NCI-H146 (cell line): ENCODE measurements at places on chromosomes 16 and 17.

DNA sequence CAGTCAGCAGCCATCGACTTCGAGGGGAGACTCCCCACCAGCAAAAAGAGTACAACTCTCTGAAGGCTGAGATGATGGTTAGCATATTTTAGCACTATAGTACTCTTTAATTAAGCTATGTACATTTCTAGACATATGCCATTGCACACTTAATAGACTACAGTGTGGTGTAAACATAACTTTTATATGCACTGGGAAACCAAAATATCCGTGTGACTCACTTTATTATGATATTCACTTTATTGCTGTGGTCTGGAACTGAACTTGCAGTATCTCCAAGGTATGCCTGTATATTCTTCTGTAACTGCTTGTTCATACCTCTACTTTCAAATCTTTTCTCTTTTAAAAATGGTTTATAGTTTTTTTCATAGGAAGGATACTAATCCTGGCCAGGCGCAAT is 11.0 kb upstream of the NXPH3 start:
- no peak for DNase-seq

GRCh38 chr17:48636177-48637018 is 10.2 kb upstream of the HOXB9 start:
- DNase-seq = peak; percentile 80

- no peak for DNase-seq
Measured at GRCh38 chr17:44558334-44558709, 1.0 kb downstream of the FZD2 start.

- DNase-seq = no peak
Measured at GRCh38 chr17:28547096-28547622, 5.3 kb downstream of the UNC119 start.

- no peak for DNase-seq
Measured at GRCh38 chr16:56279132-56279531, 87.8 kb downstream of the GNAO1 start.

DNA sequence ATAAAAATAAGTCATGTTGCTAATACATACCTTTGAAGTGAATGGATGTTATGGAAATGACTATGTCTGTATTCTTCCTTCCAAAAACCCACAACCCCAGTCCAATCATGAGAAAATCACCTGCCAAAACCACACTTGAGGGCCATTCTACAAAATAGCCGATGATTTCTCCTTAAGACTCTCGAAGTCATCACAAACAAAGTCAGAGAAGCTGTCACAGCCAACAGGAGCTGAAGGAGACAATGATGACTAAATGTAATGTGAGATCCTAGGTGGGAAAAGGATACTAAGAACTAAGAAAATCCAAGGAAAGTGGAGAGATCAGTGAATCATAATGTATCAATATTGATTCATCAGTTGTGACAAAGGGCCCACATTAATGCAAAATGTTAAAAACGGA is 432.9 kb upstream of the DYNLRB2 start:
- no peak for DNase-seq

GRCh38 chr16:82954224-82954929 is 327.6 kb downstream of the CDH13 start:
- DNase-seq = no peak

DNA sequence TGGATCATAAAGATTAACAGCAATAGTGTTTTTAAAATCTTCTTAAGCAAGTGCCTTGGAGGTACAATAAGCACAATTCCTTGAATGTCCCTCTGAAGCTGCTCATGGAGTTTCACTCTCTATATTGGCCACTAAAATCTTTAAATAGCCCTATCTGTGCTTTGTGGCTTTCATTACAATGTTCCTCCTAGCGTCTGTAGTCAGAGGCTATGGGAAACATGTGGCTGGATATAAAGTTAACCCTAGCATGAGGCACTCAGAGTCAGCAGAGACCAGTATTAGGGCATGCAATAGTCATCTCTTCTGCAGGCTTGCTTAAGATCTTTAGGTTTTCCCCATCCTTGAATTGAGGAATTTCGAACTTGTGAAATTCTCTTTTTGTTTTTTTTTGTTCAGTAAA is 668.2 kb downstream of the CDH11 start:
- DNase-seq = no peak

DNA sequence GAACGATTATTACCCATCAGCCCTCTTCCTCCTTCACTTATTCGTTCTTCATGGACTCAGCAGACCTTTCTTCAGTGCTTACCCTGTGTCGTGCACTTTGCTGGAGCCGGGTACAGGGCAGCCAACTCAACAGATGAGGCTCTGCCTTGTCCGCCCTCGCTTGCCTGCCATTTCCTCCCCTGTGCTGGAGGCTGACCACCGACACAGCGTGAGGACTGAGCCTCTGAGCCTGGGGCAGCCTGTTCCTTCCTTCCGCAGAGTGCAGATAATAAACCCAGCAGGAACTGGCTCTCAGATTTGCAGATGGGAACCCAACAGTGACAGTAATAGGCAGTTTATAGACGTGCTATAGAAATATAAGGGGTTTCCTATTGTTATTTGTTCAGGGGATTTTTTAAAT is 7.0 kb upstream of the SLC39A11 start:
- DNase-seq = peak; percentile 79

GRCh38 chr17:68953340-68953997 is 1.7 kb downstream of the ABCA8 start:
- DNase-seq = no peak

DNA sequence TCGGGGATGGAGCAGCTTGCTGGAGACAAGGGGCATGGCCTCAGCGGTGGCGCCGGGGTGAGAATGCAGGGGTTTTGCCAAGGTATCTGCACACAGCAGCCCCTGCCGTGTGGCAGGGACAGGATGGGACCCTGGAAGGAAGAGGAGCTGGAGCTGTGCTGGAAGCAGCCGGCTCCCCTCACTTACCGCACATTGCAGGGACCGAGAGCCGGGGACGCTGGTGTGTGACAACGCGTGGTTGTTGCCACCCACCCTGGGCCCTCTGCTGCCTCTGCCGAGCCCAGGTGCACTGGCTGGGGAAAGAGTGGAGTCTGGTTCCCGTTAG is 3.0 kb downstream of the NUBP2 start:
- no peak for DNase-seq
